Pulmonary artery endothelial cell (primary cell): ENCODE measurements at places on chromosomes 1 and 21. TPM values are rescaled to one million over a fixed set of nuclear protein-coding genes. Genes with fewer than 3 reads are reported as not detected.

The TMEM269 gene
- total RNA-seq: not detected in 2 replicates

The CIART gene
- 0.86 and 0.88 TPM in 2 replicates for total RNA-seq

The RAB7B gene
- total RNA-seq: 0.25 and 0.59 TPM in 2 replicates

The C8A gene
- total RNA-seq: not detected in 2 replicates
